Activated CD4-positive, alpha-beta T cell treated with anti-CD3 and anti-CD28 coated beads, Interleukin-2, amount 50 U/mL, for 24 hours (primary cell): ENCODE measurements at places on chromosomes 5 and 9.
A peak's percentile ranks its signal among the peaks of the same experiment; 100 is the strongest.

DNA sequence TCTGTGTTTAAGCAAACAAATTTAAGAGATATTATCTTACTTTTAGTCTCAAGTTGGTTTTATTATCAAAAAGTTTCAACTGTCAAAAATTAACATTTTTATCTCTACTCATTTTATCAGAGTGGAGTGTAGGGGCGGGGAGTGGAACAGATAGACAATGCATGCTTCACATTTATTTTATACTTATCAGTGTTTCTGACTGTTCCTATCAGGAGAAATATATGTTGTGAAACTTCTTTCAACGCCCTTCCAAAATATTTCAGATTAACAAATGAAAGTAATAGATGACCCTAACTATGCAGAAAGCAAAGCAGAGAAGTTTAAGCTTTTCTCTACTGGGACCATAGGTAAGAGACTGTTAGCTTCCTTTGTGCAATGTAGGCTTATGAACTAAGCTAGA is 44.9 kb upstream of the MAST4 start:
- DNase-seq = no peak

GRCh38 chr5:178499352-178499751 is 90.8 kb downstream of the COL23A1 start:
- no peak for DNase-seq

DNA sequence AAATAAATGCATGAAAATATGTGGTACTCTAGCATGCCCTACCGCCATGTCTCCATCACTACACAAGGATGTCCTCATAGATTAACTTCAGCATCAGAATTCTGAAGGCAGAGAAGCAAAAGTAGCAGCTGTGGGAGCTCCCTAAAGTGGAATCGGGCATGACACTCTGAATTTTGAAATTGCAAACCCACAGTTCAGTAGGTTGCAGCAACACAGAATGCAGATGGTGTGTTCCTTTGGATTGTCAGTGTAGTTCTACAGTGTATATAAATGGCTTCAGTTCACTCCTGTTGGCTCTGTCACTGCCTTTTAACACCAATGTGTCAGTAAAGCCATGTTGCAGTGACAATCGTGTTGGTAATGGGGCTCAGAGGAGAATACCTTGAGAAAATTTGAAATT is 973.6 kb upstream of the WWC1 start:
- no peak for DNase-seq

DNA sequence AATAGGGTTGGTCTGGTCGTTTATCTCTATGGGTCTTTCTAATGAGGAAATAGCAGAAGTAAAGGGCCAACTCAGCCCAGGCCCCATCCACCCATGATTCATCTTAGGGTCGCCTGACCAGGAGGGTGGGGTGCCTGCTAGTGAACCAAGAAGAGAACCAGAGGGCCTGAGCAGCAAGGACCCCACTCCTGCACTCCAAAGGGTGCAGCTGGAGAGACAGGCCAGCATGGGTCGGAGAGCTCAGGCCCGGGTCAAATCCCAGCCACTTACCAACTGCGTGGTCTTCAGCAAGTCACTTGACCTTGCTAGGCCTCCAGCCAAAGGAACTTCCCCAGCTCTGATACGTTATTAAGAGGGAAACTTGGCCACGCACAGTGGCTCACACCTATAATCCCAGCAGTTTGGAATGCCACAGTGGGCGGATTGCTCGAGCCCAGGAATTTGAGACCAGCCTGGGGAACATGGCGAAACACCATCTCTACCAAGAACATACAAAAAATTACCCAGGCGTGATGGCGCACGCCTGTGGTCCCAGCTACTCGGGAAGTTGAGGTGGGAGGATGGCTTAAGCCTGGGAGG is 4.3 kb downstream of the BBLN start:
- no peak for DNase-seq

- DNase-seq = no peak
Measured at GRCh38 chr9:16290169-16290568, 580.3 kb downstream of the BNC2 start.

DNA sequence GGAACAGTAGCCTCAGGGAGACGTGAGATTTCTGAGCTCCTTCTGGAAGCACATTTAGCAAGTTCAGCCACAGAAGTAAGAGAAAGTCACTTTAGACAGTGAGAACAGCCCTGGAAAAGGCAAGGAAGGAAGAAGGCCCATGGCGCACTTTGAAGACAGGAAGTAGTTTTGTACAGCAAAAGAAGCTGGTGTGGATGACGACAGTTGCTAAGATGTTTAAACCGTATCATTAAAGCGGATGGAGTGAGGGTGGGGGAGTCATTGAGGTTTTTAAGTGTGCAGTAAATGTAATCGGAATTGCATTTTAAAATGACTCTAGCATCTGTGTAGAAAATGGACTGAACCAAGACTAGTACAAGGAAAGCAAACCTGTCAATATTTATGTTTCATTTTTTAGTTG is 15.3 kb upstream of the TRPM3 start:
- no peak for DNase-seq

GRCh38 chr9:88085476-88085875 is 52.8 kb downstream of the SPATA31C2 start:
- DNase-seq = no peak

DNA sequence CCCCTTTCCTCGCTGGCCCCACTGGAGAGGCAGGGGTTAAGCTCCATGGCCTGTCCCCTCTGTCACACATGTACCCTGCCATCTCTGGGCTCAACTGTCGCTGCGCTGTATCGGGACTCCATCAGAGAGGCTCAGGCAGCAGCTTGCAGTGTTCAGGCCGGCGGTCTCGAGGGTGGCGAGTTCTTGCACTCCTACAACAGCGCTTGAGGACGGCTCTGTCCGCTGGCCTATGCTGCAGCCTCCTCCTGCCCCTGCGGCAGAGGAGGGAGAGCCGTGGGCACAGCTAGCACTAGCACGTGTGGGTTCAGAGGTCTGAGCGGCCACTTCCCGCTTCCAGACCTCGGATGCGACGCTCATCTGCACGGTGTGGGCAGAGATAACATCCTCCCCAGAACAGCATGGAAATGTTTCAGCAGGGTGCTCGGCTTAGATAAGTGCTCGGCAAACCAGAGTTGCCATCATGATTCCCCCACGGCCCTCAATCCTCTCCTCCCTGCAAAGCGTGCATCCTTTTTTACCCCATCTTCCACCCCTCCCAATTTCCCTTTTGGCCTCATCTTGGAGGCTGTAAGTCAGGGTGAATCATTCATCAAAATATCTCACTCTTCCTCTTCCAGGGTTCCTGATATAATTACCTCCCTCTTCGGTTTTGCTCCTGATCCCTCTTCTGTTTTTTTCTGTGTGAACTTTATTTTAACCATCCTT is 41.9 kb upstream of the FUBP3 start:
- no peak for DNase-seq

- peak; percentile 20 for DNase-seq
Measured at GRCh38 chr5:59099270-59099994, 516.6 kb downstream of the RAB3C start.

DNA sequence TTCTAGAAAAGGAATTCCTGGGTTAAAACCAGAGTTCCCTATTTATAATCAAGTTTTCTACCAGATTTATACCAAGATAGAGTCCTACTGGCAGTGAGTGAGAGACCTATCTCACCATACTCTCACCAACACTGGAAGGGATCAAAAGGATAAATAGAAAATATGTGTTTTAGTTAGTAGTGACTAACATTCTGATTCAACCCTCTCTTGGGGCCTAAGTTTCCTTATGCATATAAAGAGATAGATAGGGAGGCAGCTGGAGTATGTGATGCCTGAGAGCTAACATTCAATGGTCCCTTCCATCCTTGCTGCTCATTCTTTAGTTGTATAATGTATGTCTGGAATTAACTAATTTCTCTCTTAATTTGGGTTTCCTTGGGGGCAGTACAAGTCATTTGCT is 32.0 kb downstream of the CKMT2 start:
- DNase-seq = no peak

- DNase-seq = no peak
Measured at GRCh38 chr5:76303921-76304320, 99.2 kb upstream of the IQGAP2 start.

DNA sequence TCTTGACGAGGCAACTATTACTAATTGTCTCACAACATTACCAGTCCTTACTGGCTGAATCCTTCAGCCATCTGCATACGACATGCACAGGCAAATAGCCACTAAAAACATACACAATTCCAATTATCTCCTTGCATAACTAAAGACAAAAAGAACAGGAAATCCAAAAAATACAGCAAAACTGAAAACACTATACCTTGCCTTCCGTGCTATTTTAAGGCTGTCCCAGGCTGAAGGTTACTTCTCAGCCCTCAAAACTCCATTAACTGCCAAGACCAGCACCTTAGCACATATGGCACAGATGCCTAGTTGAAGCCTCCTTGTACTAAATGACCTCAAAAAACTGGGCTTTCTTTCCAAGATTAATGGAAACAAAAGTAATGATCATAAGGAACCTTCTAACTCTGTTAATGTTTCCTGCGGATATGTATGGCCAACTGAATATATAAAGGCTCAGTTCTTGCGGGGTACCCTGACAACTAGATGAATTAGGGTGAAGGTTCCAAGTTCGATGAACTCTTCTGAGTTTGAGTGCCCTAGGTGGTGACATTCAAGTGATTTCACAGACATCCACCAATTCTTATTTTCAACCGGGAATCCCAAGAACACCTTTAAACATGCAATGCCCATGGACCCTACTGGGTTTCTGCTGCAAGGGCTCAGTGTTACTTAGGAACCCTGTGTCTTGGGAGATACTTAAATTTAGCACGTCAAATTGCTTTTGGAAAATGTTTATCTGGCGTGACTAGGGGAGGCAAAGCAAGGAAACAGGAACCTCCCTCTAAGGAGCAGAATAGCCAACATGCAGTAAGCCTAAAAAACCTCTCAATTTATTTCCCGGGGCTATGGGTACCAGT is 455.3 kb downstream of the RAB3C start:
- DNase-seq = no peak

DNA sequence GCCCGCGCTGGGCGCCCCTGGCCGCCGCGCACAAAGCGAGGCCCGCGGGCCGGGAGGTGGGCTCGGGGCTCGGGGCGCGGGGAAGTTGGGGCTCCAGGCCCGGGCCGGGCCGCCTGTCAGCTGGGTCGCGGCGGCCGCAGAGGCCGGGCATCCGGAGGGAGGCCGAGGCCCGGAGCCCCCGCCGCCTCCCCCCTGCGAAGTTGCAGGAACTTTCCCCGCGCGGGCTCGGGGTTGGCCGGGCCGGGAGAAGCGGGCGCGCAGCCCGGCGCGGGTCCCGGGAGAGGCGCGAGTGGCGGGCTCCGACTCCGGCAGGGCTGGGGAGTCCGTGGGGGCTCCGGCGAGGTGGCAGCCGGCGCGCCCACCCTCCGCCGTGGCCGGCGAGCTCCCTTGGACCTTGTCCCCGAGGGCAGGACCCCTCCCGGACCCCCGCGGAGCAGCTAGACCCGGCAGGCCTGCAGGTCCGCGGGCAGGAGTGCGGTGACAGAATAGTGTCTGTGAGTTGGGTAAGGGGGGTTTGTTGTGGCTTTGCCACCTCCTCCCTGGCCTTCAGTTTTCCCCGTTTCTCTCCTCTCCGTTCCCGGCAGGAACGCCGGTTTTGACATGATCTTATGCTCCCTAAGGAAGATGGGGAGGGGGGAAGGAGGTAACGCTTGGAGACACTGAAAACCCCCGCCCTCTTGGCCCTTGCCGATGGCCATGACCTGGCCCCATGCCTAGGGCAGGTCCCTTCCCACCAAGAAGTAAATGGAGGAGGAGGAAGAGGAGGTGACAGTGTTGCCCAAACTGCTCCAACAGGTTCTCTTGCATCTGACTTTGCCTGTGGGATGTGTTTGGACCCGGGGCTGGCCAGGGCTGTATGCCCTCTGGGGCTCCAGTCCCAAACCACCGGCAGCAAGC is 942 bp downstream of the PHF2 start:
- DNase-seq = no peak

DNA sequence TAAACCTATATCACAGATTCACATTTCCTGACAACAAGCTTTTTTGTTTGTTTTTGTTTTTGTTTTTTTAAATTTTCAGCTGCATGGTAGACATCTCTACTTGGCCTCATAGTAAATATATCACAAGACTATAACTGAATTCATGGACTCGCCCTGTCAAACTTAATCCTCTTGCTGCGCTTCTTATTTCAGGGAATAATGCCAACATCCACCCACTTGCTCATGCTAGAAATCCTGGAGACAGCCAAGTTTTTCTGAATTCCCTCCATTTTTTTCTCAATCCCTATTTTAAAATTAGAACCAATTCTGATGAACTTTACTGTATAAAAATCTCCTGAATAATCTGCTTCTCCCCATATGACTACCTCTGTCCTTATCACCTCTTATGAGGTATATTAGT is 283.6 kb upstream of the RPS23 start:
- DNase-seq = no peak

- no peak for DNase-seq
Measured at GRCh38 chr9:134802216-134802795, 78.3 kb upstream of the FCN2 start.

- DNase-seq = no peak
Measured at GRCh38 chr9:87816036-87816435, 66.6 kb upstream of the SPATA31E1 start.

- DNase-seq = no peak
Measured at GRCh38 chr9:125961072-125961471, 213.9 kb downstream of the PBX3 start.

- no peak for DNase-seq
Measured at GRCh38 chr9:130714586-130715110, 21.1 kb downstream of the EXOSC2 start.

DNA sequence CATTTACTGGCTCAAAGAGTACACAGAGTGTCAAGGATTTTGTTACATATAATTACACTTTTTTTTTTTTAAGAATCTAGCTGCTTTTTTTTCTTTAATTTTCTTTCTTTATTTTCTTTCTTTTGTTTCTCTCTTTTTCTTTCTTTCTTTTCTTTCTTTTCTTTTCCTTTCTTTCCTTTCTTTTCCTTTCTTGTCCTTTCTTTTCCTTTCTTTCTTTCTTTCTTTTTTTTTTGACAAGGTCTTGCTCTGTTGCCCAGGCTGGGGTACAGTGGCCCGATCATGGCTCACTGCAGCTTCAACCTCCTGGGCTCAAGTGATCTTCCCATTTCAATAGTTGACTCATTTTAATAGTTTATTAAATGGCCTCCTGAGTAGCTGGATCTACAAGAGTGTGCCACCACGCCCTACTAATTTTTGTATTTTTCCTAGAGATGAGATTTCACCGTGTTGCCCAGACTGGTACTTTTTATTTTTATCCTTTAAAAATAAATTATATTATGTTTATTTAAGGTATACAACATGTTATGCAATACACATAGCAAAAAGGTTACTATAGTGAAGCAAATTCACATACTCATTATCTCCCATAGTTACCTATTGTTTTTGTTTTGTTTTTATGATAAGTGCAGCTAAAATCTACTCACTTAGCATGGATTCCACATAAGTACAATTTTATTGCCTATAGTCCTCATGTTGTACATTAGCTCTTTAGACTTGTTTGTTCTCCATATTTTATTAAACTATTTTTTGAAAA is 381.5 kb upstream of the KLF4 start:
- no peak for DNase-seq

GRCh38 chr9:137606005-137606621 is 627 bp downstream of the ARRDC1 start:
- DNase-seq = no peak

- DNase-seq = no peak
Measured at GRCh38 chr9:38233796-38234355, 158.6 kb upstream of the ALDH1B1 start.

- no peak for DNase-seq
Measured at GRCh38 chr5:108102463-108102862, 279.4 kb downstream of the FBXL17 start.
